ENCODE measurements at places on chromosomes 5 and 9.

DNA sequence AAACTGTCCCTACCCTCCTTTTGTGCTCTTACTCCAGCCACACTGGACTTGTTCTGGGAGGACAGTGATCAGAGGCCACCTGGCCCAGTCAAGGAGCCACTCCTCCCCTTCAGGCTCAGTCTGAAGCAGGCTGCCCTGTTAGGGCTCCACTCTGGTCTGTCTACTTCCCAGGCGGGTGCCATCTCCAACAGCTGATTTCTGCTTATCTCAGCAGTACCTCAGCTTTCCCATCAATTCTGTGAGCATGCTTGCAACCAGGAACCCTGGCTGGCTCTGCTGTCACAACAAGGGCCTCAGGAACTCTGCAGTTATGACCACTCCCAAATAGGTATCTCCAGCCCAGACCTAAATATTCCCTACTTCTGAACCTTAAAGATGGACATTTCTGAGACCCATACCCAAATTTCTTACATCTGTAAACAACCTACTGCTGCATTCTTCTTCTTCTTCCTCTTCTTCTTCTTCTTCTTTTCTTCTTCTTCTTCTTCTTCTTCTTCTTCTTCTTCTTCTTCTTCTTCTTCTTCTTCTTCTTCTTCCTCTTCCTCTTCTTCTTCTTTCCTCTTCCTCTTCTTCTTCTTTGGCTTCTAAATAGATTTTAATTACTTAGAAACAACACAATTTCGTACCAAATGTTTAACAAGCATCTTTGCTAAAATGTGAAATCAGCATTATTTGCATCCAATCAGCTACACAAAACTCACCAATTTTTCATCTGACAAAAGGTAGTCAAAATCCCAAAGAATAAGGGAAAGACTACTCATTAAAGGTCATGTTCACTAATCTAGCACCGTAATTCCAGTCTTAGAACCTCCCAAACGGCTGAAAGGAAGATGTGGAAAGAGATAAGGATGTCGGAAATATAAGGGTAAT is 13.6 kb upstream of the SLC22A4 start:
- no peak for DNase-seq

GRCh38 chr5:34626036-34626435 is 30.1 kb upstream of the RAI14 start:
- DNase-seq, result no peak

- no peak for DNase-seq
Measured at GRCh38 chr9:129124506-129125069, 13.4 kb downstream of the PTPA start.

DNA sequence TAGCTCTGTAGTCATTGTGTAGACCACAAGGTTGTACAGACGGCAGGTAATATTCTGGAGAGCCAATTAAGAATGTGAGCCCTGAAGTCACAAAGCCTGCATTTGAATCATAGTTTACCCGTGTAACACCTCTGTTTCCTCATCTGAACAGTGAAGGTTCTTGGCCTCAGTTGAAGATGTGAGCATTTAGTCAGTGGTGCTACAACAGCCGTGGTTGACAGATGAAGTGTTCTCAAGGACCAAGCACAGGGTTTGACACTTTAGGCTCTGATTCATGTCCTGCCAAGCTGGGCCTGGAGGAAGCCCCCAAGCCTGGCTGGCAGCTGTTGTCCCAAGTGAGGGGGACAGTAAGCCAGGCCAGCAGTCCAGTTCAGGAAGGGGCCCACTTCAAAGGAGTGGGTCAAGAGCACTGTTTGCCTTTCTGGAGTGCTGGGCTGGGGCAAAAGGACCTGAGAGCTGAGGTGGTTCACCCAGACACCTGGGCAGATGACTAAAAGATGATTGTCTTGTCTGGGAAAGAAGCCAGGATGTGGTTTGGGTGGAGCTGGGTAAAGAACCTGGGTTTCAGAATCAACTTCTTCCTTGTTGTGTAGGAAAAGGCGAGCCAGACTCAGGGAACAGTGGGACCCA is 20.7 kb downstream of the FAXDC2 start:
- DNase-seq, result no peak

GRCh38 chr5:171975877-171976667 is 30.4 kb downstream of the FBXW11 start:
- DNase-seq, result no peak

GRCh38 chr9:86626802-86627201 is 272.6 kb upstream of the TUT7 start:
- DNase-seq, result no peak

DNA sequence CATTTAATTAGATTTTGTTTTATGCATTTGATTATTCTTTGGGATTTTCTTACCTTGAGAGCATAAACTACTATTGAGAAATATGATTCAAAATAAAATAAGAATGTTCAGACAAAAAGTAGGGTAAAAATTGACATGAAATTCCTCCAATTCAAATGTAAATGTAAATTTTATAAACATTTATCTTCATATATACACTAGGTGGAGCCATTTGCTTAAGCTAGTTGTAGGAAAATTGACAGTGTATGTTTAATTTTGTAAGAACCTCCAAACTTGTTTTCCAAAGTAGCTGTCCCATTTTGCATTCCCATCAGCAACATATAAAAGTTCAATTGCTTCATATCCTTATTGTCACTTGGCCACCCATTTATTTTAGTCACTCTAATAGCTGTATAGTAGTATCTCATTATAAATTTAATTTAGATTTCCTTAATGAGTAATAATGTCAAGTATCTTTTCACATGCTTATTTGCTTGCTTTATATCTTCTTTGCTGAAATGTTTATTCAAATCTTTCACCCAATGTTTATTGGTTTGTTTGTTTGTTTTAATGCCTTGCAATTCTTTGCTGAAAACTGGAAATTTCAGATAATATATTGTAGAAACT is 37.6 kb upstream of the SLCO6A1 start:
- no peak for DNase-seq

DNA sequence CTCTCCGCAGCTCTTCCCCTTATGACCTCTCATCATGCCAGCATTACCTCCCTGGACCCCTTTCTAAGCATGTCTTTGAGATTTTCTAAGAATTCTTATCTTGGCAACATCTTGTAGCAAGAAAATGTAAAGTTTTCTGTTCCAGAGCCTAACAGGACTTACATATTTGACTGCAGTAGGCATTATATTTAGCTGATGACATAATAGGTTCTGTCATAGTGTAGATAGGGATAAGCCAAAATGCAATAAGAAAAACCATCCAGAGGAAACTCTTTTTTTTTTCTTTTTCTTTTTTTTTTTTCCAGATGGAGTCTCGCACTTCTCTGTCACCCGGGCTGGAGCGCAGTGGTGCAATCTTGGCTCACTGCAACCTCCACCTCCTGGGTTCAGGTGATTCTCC is 20.7 kb upstream of the IL13 start:
- no peak for DNase-seq

Measured in putamen (tissue), 1 donor.